ENCODE measurements at places on chromosomes 4 and X.

GRCh38 chr4:80026100-80026499 is 46.9 kb downstream of the ANTXR2 start:
- no peak for DNase-seq

GRCh38 chr4:507745-508512 is 8.9 kb downstream of the PIGG start:
- DNase-seq = no peak

- DNase-seq = peak; percentile 39
Measured at GRCh38 chr4:93646233-93646930, 182.2 kb upstream of the ATOH1 start.

DNA sequence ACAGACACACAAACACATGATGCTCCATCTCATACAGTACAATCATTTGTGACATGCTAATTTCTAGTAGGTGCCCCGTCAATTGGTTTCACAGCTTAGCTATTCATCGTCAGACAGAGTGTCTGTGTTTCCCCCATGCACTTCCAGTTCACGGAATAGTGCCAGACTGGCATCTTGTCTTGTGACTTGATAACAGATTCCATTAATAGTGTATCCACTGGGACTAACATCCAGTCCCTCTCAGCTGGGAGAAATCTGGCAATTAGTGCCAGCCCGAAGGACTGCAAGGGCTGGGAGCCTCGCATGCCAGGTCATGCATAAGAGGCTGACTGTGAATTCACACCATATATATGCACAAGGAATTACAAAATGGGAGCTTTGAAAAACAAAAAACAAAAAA is 20.2 kb upstream of the GATB start:
- no peak for DNase-seq

DNA sequence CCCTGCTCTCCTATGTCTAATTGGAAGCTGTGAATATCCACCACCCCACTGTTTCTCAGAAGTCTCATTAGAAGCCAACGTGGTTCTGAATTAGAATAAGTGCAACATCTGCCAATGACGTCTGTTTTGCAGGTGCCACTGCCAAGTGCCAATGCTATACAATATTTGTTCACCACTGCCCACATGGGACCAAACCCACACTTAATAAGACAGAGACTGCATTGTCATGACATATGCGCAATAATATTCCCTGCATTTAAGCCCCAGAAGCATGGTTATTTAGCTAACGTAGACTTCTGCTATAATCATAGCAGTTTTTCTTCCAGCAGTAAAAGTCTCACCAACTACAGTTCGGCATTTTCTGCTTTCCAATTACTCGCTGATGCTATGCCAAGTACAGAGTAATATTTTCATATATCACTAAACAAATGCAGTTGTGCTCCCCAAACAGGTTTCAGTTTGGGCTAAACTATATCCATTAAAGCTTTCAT is 262.5 kb upstream of the PCDH18 start:
- no peak for DNase-seq

GRCh38 chr4:71732706-71733105 is 51.2 kb downstream of the GC start:
- no peak for DNase-seq

DNA sequence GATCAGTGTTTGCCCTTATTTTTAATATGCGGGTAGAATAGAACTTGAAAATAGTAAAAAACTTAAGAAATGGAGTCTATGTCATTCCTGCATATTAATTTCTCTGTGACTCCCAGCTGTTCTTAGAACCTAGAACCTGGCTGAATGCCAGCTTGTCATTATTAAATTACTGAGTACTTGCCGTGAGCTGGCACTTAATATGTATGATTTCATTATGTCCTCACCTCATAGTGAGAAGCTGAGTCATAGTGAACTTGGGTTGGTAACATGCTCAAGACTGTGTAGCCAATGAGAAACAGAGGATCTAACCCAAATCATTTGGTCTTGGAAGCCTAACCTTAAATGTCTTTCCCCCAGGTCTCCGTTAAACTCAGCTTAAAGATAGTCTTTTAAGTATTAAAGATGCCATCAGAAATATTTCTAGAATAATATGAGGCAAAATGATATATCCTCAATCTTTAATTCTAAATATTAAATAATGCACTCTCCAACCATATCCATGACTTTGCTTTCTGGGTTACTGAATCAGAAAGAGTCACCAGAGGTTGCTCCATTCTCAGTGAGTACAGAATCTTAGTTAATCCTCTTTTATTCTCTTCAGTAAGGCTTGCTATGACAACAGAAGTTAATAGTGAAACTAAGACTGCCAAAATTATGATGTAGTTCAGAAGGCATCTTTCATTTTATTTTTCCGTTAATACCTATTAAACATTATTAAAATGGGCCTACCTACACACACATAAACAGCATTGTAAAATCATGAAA is 58.6 kb upstream of the TLL1 start:
- DNase-seq = no peak

DNA sequence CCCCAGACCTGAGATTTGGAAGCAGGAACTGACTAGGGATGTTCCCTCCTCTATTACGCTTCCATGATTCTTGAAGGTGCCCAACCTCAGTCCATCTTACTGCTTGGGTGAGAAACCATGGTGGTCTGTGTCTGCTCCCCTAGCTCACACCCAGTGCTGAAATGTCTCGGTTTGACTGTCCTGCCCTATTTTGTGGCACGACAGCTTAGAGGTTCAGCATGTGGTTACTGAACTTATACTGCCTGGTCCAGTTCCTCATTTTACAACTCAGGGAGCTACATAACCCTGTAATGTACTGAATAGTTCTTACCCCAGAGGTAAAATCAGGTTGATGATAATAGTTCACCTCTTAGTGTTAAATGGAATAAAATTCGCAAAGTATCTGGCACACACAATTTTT is 203.1 kb downstream of the RBM46 start:
- DNase-seq = no peak

DNA sequence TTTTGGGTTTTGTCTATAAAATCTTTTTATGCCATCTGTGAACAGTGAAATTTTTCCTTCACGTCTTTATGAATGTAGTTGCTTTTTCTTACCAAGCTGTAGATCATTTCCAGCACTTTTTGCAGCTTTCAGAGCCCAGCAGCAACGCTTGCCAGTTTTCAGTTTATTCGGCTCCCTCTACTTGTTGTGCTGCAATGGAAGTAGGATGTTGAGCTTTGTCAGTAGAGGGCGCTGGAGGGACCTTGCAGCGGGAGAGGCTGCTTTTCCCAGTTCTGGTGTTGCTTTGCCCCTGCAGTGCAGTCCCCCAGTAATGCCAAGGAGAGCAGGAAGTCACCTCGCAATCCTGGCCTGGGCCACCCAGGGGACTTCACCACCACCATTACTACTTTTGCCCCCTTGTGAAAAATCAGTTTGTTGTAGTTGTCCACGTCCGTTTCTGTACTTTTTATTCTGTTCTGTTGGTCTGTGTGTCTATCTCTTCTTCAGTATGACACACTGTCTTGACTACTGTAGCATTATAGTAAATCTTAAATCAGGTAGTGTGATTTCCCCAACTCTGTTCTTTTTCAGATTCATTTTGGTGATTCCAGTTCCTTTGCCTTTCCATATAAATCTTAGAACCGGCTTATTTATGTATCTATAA is 21.8 kb downstream of the CMC4 start:
- no peak for DNase-seq

- no peak for DNase-seq
Measured at GRCh38 chr4:79922011-79922410, 151.0 kb downstream of the ANTXR2 start.

GRCh38 chr4:146202665-146203064 is 11.7 kb upstream of the REELD1 start:
- peak; percentile 31 for DNase-seq

DNA sequence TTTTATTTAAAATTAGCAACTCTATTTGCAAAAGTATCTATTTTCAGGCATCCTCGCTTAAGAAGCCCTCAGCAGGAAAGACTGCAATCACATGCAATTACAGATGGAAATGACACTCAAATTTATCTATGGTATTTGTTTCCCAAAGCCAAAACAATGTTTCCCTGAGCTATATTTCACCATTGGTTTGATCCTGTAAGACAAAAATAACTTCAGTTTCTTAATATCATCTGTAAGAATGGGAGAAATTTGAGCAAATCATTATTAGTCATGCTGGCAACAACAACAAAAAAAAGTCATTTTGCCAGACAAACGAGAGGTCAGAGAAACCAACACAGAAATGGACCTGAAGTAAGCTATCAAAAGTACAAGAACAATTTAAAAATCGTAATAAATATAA is 204.1 kb downstream of the NR3C2 start:
- no peak for DNase-seq

- no peak for DNase-seq
Measured at GRCh38 chr4:144644368-144645101, 1.4 kb upstream of the HHIP start.

GRCh38 chr4:101790521-101791181 is at the start of gene BANK1:
Gene BANK1, plus strand, starts transcription at chr4:101790730. Its CDS starts 151 bp downstream, at chr4:101790881.
- no peak for DNase-seq

DNA sequence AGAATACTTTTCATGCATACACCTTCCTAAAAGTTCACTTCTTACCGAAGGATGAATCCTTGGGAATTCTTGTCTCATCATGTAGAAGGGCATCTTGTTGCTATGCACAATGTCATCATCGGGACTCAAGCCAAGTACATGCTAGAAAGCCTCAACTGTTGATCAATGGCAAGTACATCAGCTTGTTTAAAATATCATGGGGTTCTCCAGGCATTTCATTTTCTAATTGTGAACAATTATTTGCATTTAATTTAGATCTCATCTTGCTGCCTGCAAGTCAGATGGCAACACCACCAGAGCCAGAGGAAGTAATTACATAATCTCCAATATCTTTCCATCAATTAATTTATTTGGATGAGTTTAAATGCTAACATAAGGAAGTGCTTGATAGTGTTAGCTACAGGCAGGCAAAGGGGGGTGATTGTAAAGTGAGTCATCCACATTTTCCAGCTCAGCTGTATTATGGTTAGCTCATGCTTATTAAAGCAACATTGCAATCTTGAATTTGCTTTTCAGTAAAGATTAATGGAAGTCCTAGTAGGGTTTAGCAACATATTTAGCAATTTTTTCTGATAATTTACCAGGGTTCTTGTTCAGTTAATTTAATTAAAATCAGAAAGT is 356.5 kb downstream of the CBLL2 start:
- no peak for DNase-seq

DNA sequence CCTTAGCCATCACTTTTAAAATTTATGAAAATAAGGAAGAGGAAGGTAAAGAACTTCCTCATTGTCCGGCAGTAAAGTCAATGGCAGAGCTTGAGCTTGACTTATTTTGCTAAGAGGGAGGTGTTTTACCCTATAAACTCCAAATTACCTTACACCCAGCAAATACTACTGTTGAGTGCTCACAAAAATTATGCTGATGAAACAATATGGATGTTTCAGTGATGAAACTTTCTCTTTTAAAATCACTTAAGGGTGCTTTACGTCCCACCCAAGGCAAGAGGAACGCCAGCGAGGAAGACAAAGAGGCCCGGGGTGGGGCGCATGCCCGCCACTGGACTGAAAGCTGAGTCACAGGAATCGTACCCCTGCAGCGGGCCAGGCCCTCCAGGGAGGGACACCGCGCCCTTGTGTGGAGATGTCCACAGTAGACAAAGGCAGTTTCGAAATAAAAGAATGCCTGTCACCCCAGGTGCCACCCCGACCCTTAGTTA is 560 bp upstream of the TMSB4X start:
- no peak for DNase-seq

- DNase-seq = no peak
Measured at GRCh38 chrX:146614663-146615478, 194.7 kb upstream of the CXorf51B start.

- no peak for DNase-seq
Measured at GRCh38 chr4:177393236-177393635, 49.0 kb downstream of the AGA start.

DNA sequence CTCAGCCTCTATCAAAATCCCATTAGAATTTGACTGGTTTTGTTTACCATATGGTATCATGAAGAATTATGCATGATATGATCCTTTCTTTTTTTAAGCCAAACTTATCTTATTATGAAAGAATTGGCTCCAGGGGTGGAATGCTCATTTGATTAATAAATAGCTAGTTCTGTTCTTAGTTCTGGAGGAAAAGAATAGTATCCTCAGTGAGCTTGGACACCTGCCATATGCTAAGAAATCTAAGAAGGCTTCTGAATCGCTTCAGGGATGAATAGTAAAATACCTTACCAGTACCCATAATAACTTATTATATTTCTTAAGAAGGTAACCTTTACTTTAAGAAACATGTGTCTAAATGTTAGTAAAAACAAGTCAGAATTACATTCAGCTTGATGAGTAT is 803.6 kb downstream of the ADGRL3 start:
- no peak for DNase-seq

DNA sequence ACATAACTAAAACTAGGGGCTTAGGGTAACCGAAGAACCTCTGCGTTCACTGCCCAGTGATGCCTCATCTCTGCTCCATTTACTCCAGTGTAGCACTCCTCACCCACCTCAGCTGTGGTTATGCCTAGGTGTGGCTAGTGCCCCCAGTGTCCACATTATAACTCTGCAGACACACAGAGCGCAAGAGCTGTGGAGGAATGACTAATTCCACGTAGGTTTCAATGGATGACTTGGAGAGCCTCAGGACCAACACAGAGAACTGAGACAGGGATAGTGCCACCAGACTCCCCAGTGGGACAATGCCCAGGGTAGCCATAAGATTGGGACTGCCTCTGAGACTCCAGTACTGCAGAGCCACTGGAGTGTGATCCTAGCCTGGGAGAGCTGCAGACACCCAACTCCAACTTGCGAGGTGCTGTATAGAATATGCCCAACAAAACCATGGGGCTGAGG is 542.4 kb upstream of the DIPK2B start:
- DNase-seq = no peak

GRCh38 chr4:105496899-105497298 is 23.0 kb upstream of the PPA2 start:
- no peak for DNase-seq

- no peak for DNase-seq
Measured at GRCh38 chr4:25163196-25163595, 2.9 kb upstream of the SEPSECS start.

DNA sequence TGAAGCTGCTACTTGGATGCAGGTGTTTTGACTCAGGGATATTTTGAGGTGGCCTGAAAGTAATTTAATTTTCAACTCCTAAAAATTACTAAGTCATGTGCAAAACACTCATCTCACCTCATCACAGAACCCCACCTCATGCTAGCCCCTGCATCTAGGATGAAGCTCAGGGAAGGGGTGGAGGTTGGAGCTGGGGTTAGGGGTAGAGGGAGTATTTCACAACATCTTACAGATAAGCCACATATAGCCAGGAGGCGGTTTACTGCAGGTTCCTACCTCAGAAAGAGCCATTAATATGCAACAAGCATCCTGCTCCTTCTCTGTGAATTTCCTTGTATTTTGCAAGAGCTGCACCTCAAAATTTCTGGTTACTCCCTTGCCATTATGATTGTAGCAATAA is 70.5 kb upstream of the TSPAN5 start:
- no peak for DNase-seq

DNA sequence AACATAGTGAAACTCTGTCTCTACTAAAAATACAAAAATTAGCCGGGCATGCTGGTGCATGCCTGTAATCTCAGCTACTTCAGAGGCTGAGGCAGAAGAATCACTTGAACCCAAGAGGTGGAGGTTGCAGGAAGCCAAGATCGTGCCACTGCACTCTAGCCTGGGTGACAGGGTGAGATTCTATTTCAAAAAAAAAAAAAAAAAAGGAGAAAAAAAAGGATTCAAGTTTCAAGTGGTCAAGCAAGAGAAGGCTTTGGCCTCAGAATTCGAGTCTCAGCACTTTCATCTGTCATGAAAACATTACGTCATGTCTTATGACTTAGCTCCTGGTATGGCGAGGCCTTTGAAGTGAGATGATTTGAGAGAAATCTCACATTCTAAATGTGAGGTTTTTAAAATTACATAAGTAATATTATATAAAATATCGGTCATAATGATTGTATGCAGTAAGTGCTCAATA is 21.2 kb upstream of the DHRSX start:
- DNase-seq = no peak

Measured in NCI-H1417 treated with DMSO at 0.1 percent for 48 hours (cell line).